ENCODE measurements at places on chromosomes 7 and 10. TPM values are rescaled to one million over a fixed set of nuclear protein-coding genes. Genes with fewer than 3 reads are reported as not detected.

DNA sequence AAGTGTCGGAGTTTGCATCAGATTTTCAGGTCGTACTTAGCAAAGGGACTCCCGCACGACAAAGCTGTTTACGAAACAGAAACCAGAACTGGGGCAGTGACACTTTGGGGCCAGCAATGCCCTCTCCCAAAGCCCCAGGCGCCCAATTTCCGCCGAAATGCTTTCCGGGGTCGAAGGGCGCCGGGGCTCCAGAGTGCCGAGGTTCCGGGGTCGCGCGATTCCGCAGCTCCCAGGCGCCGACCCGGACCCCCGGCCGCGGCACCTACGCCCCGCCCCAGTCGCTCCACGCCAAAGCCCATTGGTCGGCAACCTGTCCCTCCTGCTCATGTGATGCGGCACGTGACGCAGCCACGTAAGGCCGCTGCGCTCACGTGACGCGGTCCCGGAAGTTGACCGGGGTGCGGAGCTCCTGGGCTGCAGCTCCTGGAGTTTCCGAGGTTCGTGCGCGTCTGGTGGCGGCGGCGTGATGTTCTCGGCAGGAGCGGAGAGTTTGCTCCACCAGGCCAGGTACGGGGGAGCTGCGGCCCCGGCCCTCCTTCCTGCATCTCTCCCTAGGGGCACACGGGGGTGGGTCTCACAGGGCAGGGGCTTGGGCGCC lies at the start of gene AP5Z1:
Gene AP5Z1 (plus strand): TSS at position 374 of the 598 bp plus-strand sequence. CDS start 93 bp downstream, at position 467.
- H3K36me3 ChIP-seq, result no peaks in the 10 kb centered on the region
- peaks cover 32% of the 10 kb centered on the region for H3K4me1 ChIP-seq
- peak within 1 kb of the TSS; percentile 99 for H3K4me3 ChIP-seq

Gene PRLHR
- not detected for total RNA-seq

GRCh38 chr7:15292138-15292537 lies 269.7 kb downstream of the AGMO start:
- H3K27ac ChIP-seq, result no peak overlapping the region
- DNase-seq, result no peak
- H3K4me1 ChIP-seq, result no peaks in the 10 kb centered on the region

DNA sequence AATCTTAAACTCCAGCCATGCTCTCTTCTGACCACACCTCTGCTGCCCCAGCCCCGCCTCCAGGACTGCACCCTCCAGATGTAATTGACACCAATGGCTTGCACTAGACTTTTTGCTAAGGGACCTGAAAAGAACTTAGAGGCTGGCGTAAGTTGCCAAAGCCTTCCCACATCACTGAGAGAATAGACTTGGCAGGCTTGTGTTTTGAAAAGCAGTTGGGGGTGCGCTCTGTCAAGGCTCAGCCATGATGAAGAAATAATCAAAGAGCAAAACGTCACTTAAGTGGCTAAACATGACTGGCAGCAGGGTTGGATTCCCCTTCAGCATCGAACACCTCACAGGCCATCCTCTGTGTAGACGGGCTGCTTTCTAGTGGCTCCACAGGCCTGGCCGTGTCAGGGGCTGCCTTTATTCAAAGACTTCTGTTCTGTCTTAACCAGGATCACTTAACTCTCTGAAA lies 195.2 kb upstream of the C7orf33 start:
- no peak for DNase-seq
- no peak overlapping the region for H3K4me3 ChIP-seq
- H3K36me3 ChIP-seq, result no peaks in the 10 kb centered on the region

Gene DENND2A
- 38.0 TPM for total RNA-seq

- H3K4me1 ChIP-seq, result peaks cover 50% of the 10 kb centered on the region
- H3K27me3 ChIP-seq, result no peaks in the 10 kb centered on the region
- peak; percentile 65 for DNase-seq
- peak overlapping the region; percentile 98 for H3K27ac ChIP-seq
- H3K4me3 ChIP-seq, result peak overlapping the region; percentile 84
Measured at GRCh38 chr10:100997360-100998182, 2.0 kb upstream of the LZTS2 start.

DNA sequence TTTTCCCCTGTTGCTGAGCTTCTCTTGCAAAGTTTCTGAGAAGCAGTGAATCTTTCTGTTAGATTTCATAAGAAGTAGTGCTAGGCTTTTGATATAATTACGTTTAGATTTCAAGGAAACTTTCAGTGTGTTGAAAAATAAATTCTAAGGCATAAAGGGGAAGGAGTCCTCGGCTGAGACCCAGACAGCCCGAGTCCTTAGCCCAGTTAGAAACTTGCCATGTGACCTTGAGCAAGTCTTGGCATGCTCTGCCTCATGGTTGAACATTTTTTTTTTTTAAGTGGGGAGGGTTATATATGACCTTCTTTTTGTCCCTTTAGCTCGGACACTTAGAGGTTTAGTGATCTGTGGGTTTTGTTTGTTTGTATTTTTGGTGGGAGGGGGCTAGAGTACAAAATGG lies 117.5 kb downstream of the TCF7L2 start:
- H3K27me3 ChIP-seq, result no peaks in the 10 kb centered on the region
- peaks cover 52% of the 10 kb centered on the region for H3K4me1 ChIP-seq
- no peak overlapping the region for H3K4me3 ChIP-seq
- no peak for DNase-seq
- peak overlapping the region; percentile 73 for H3K27ac ChIP-seq

Gene HOXA10
- total RNA-seq, result 13.1 TPM

GRCh38 chr7:2198206-2198605 lies 34.5 kb downstream of the MAD1L1 start:
- no peaks in the 10 kb centered on the region for H3K27me3 ChIP-seq
- DNase-seq, result no peak
- peaks cover 9% of the 10 kb centered on the region for H3K4me1 ChIP-seq
- H3K27ac ChIP-seq, result no peak overlapping the region
- H3K36me3 ChIP-seq, result peaks cover 37% of the 10 kb centered on the region
- no peak overlapping the region for H3K4me3 ChIP-seq

DNA sequence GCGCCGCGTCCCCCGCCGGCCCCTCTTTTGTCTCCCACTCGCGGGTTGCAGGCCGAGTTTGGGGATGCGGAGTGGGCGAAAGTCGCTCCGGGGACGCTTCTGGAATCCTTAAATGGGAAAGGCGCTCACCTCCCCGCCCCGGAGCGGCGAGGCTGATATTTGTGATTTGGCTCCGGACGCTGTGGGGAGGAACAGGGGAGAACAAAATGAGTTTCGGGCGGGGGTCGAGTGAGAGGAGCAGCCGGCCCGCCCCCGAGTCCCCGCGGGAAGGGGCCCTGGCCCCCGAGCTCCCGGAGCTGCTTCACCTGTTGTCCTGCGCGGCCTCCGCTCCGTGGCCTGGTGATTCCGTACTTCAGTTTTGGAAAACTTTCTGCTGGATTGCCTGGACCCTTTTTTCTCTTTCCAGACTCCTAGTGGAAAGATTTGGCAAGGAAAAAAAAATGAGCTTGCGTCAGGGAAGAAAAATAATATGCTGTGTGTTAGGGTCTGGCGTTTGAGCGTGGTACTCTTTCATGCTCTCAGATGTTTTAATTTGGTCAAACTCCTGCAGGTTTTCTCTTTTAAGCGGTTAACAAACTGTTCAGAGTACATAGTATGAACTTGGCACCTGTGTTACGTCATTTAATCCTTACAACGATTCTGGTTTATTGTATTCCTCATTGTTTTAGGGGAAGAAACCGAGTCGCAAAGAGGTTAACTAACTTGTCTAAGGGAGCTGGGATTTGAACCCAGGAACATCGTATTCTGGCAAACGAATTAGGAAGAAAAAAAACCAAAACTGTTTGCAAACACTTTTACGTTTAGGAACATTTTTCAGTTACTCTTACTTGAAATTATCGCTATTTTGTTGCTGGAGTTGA lies 924 bp downstream of the BMPR1A start:
- H3K4me1 ChIP-seq, result peaks cover 65% of the 10 kb centered on the region
- peak overlapping the region; percentile 96 for H3K4me3 ChIP-seq
- H3K27ac ChIP-seq, result peak overlapping the region; percentile 99
- peak; percentile 24 for DNase-seq

Gene IRF5
- total RNA-seq, result 0.90 TPM

DNA sequence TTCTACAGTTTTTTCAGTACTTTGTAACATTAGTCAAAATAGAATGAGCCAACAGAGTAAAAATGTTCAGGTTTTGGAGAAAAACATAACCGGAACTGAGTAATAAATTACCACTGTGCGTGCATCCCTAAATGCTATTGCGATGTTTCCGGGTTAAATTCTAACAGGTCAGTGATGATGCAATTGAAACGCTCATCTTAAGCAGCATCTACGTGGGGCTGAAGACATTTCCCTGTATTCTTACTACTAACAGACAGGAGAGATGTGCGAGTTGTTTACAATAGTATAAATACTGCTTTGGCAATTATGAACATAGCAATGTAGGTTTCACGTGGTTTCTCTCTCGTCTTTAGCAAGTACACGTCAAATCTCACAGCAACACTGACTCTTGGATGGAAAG lies 149.4 kb downstream of the USP6NL start:
- no peaks in the 10 kb centered on the region for H3K27me3 ChIP-seq
- no peak overlapping the region for H3K4me3 ChIP-seq
- H3K27ac ChIP-seq, result no peak overlapping the region
- no peaks in the 10 kb centered on the region for H3K4me1 ChIP-seq

Gene GLI3
- total RNA-seq, result 126 TPM

Gene TMEM176A
- total RNA-seq, result 3.6 TPM

GRCh38 chr7:157522189-157522588 lies 185.4 kb downstream of the DNAJB6 start:
- no peak overlapping the region for H3K4me3 ChIP-seq
- H3K36me3 ChIP-seq, result no peaks in the 10 kb centered on the region
- no peaks in the 10 kb centered on the region for H3K4me1 ChIP-seq
- H3K27me3 ChIP-seq, result peaks cover 24% of the 10 kb centered on the region

Gene SLC26A5
- not detected for total RNA-seq

Gene ZNF467
- total RNA-seq, result 38.0 TPM

Gene PRF1
- total RNA-seq, result 0.13 TPM

DNA sequence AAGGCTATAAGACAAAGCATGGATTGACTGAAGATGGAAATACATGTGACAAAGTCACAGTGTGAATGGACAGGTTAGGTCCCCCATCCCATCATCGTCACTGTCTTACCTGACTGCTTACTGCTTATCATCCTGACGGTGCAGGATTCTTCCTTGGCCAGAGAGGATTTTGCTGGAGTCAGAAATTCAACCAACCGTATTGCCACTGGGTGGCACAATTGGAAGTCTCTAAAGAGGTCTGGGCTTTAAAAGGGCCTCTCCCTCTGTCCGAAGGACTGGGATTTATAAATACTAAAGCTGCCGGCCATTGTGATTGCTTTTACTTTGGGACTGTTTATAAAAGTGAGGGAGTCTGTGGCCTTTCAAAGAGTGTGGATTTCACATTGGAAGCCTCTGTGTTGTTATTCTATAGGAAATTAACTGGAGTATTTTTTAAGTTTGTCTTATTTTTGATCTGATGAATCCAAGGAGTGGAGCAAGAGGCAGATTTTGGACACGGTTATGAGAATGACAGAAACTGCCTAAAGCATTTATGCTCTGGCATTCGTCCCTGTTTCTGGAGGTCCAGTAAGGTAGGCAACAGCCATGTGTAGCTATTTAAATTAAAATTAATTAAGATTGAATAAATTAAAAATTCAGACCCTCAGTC lies 113.3 kb upstream of the CREB5 start:
- no peak for DNase-seq
- H3K4me1 ChIP-seq, result peaks cover 17% of the 10 kb centered on the region
- no peaks in the 10 kb centered on the region for H3K36me3 ChIP-seq
- H3K27me3 ChIP-seq, result peaks cover 3% of the 10 kb centered on the region

- H3K4me3 ChIP-seq, result no peak overlapping the region
- no peak for DNase-seq
- no peaks in the 10 kb centered on the region for H3K36me3 ChIP-seq
- H3K4me1 ChIP-seq, result peaks cover 15% of the 10 kb centered on the region
Measured at GRCh38 chr7:26183545-26184280, 16.8 kb downstream of the HNRNPA2B1 start.

Gene OR6V1
- total RNA-seq, result not detected

- peaks cover 35% of the 10 kb centered on the region for H3K4me1 ChIP-seq
- no peaks in the 10 kb centered on the region for H3K27me3 ChIP-seq
- no peaks in the 10 kb centered on the region for H3K36me3 ChIP-seq
- DNase-seq, result no peak
- H3K4me3 ChIP-seq, result no peak overlapping the region
Measured at GRCh38 chr7:36650766-36651312, 73.5 kb downstream of the AOAH start.

DNA sequence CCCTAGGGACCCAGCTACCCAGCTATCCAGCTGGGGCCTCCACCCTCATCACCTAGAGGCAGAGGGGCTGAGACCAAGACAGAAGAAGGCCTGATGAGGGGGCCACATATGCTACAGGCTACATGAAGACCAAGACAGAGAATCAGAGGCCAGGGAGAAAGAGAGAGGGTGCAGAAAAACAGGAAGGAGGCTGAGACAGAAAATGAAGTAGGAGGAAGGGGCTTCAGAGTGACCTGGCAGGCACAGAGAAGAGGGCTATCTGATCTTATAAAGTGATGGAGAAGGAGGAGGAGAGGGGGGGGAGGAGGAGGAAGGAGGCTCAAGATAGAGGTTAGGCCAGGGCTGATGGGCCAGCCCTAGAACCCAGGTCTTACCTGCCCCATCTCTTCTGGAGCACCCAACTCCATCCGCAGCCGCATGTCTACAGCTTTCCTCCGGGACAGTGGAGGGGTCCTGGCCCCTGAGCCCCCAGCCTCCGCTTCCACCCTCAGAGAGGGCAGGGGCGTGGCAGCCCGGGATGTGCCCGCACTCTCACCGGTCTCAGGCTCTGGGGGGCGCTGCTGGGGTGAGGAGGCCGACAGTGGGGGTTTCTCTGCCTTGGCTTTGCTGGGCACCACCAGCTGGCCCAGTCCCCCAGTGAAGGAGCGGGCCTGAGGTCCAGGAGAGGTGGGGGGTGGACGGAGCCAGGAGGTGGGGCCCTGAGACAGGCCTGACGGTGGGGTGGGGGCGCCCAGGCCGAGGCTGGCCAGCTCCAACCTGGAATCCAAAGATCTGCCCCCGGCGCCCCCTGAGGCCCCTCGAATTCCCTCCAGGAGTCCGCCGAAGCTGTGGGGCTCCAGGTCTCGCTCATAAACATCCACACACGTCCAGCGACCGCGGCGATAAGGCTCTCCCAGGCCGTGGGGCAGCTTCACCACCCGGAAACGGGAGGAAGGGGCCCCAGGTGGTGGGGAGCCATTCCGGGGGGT lies 1.8 kb downstream of the TSC22D4 start:
- H3K4me3 ChIP-seq, result peak overlapping the region; percentile 88
- H3K27ac ChIP-seq, result peak overlapping the region; percentile 24
- peaks cover 4% of the 10 kb centered on the region for H3K36me3 ChIP-seq
- peaks cover 27% of the 10 kb centered on the region for H3K4me1 ChIP-seq
- no peak for DNase-seq

DNA sequence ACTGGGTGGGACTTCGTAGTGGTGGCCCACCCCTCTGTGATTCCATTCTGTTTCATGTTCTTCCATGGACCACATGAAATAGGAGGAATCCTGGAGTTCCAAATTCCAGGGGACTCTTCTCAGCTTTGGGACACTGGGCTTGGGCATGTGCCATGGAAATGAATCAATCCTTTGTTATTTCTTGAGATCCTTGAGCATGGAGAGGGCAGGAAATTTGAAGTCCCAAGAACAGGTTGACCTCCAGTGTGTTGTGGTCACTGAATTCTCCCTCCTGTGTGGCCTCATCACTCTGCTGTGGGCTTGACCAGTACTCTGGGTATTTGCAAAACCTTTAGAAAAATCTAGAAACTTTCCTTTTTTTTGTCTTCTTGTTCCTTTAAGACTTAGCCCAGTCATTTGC lies 22.7 kb downstream of the TACR2 start:
- peaks cover 9% of the 10 kb centered on the region for H3K4me1 ChIP-seq
- no peak for DNase-seq
- H3K4me3 ChIP-seq, result no peak overlapping the region
- H3K27ac ChIP-seq, result no peak overlapping the region
